ENCODE measurements at places on chromosomes 3 and 15.
A peak's percentile ranks its signal among the peaks of the same experiment; 100 is the strongest.

DNA sequence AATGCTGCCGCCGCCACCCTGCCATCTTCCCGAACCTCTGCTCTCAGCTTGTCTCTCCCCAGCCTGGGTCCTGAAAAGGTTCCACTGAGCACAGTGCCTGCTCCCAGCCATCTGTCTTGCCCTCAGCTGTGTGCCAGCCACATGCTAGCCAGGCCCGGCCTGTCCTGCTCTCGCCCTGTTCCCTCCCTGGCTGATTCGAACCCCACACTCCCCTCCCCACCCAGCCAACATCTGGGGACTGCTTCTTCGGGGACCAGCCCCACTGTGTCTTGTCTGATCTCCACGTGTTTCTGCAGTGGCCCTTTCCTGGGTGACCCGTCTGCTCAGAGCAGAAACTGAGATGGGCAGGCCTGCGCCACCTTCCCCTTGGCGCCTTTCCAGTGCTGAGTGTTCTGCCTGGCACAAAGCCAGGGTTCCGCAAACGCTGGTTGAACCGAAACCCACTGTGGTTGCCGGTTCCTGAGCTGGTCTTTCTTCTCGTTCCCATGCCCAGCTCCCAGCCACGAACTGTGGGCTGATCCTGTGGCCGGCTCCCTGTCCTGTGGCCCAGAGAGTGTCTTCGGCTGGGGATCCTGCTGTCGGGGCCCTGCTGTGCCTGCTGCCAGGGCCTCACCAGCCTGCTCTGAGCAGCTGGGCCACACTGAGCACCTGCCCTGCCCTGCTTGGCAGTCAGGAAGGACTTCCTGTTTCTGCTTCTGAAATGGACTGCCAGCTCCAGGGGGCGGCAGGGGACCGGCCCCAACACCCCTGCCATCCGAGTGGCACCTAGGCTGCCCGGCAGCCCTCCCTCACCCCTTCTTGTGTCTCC is 62.7 kb upstream of the KLF13 start:
- DNase-seq: peak; percentile 56

DNA sequence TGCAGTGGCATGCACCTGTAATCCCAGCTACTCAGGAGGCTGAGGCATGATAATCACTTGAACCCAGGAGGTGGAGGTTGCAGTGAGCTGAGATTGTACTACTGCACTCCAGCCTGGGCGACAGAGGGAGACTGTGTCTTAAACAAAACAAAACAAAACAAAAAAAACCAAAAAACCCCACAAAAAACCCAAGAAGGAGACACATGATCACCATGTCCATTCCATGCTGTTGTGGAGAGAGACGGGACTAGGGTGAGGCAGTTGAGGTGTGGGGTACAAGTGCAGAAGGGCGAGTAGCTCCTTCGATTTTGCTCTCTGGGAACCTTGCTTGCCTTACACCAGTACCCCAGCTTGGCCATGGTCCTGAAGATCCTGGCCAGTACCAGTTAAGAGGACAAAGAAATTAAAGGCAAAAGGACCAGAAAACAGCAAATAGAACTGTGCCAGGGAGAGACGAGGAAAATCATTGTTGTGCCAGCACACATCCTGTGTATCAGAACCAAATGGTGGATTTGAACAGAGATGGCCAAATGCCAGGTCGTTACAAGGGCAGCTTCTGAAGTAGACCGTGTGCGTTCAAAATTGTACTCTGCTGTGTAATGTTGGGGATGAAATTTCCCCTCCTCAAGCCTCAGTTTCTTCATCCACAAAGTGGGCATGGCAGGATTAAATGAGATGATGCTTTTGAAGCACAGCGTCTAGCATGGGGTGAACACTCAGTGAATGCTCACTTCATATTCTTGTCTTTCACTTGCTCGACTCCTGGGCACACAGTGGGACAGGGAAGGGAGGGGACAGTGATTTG is 42.9 kb upstream of the CTSH start:
- DNase-seq: no peak

GRCh38 chr15:98873441-98874218 is 134.0 kb downstream of the PGPEP1L start:
- DNase-seq: no peak

- no peak for DNase-seq
Measured at GRCh38 chr3:10515396-10515795, 10.0 kb upstream of the ATP2B2 start.

DNA sequence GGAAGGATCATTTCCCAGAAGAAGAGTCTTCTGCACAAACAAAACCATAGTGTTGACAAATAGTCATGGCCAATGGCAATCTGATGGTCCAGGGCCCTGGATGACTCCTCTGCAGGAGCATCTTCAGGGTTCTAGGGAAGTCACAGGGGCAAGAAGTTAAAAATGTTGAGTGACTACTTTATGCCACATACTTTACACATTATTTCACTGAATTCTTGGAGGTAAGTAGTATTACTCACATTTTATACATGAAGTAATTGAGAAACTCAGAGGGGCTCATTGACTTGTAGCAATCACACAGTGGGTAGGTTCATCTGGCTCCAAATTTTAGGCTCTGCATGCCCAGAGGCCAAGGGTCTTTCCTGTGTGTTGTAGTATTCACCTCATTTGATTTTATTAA is 430.2 kb upstream of the MCTP2 start:
- DNase-seq: no peak

DNA sequence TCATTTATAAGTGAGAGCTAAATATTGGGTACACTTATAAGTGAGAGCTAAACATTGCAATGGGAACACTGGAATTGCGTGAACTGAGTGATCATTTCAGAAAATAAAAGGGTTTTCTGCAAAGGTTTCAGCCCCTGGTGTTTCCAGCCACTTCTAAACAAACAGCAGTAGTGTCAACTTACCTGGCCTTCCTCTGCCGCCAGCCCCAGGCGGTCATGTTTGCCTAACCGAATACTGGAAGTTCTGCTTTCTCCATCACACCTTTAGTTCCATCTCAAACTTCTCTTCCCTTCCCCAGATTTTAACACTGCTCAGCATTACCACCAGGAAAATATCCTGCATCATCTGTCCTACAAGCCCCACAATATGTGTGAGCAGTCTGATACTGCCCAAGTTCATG is 58.6 kb downstream of the MRPL3 start:
- DNase-seq: no peak

GRCh38 chr3:13214847-13215472 is 141.7 kb upstream of the IQSEC1 start:
- no peak for DNase-seq

GRCh38 chr3:156867174-156867573 is 41.0 kb downstream of the LEKR1 start:
- no peak for DNase-seq

- no peak for DNase-seq
Measured at GRCh38 chr3:69462826-69463100, 76.9 kb upstream of the FRMD4B start.

DNA sequence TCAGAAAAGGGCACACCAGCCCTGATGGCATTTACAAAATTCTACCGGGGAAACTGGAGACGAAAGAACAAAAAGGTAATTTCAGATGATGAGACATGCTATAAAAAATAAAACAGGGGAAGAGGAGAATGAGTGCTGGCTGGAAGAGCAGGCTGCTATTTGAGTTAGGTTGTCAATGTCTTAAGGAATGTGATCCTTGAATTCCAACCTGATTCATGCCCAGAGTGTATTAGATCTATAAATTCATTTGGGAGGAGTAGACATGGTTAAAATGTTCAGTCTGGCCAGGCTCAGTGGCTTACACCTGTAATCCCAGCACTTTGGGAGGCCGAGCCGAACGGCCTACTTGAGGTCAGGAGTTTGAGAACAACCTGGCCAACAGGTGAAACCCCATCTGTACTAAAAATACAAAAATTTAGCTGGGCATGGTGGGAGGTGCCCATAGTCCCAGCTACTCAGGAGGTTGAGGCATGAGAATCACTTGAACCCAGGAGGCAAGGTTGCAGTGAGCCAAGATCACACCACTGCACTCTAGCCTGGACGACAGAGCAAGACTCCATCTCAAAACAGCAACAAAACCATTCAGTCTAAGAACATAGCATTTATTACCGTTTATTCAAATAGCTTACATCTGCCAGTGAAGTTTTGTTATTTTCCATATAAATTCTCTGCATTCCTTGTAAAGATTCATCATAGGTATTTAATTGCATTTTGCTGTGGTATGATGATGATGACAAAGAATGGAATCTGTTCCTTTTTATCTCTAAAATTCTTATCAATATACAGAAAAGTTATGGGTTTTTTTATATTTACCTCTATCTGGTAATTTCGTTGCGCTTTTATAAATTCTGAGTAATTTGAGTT is 126.7 kb upstream of the NR2E3 start:
- no peak for DNase-seq

DNA sequence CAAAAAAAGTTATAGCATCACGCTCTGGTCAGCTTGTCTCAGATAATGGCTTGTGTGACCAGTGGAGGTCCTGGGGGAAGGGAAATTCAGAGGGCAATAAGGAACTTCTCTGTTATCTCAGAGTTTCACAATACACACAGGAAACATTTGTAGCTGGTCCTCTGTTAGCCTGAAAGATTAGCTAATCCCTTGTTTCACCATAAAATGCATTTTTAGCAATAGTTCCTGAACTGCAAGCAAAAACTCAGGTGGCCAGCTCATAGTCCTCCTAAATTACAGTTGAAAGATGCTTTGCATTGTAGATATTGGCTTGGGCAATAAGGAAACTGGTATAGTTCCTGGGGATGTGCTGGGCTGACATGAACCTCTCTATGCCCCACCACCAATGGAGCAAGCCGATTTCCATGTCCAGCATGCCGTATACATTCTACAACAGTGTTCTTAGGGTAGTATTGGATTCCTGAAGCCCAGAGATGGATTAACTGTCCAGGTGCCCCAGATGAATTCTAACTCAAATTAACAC is 141.5 kb upstream of the TBL1XR1 start:
- DNase-seq: no peak

DNA sequence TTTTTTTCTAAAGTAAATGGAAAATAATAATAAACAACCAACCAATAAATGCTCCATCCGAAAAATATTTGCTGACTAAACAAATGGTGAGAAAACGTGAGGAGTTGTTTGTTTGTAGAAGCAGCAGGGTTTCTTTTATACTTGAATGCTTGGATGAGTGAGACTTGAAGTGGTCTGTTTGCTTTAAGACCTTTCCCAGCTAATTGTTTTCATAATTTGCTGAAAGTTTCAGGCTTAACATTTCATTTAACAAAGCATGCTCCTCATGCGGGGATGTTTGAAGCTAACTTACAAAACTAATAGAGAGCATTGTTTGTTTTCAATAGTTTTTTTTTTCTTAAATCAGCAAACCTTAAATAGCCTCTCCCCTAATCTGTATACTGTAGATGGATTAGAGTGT is 484.6 kb downstream of the ROBO2 start:
- DNase-seq: no peak

GRCh38 chr15:38532728-38533127 is 31.9 kb downstream of the RASGRP1 start:
- no peak for DNase-seq

GRCh38 chr3:9732080-9732739 is 675 bp downstream of the BRPF1 start:
- DNase-seq: peak; percentile 20

- no peak for DNase-seq
Measured at GRCh38 chr3:46356276-46356675, 2.4 kb downstream of the CCR2 start.

GRCh38 chr3:133884054-133884886 is 11.4 kb downstream of the RAB6B start:
- DNase-seq: no peak

GRCh38 chr3:186319945-186320344 is 42.1 kb downstream of the DGKG start:
- no peak for DNase-seq

DNA sequence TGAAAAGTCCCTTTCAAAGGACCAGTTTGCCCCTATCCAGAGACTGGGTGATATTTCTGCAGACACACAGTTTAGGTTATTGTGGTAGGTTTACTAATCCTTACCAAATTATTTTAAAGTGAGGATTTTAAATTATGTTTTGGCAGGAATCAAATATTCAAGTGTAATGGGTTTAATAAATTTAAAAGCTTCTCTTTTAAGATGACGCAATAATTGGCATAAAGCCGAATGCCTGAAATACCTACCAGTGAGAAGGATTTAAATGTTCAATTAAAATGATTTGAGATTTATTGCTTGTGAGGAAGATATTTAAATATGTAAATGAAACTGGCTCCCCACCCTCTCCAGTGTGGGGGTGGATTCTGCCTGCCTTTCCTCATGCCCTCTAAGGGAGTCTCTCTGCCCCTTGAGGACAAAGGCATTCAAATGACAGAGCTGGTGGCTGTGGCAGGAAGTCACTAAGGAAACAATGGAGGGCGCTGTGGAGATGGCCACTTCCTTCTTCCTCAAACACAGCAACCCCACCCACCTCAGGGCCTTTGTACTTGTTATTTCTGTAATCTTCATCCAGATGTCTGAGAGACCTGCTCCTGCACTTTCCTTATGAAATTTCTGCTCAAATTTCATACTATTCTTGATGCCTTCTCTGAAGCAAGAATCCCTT is 131.7 kb downstream of the TNIK start:
- peak; percentile 6 for DNase-seq

GRCh38 chr3:195054311-195054710 is 216.6 kb downstream of the XXYLT1 start:
- no peak for DNase-seq

GRCh38 chr15:100226107-100226506 is 115.7 kb downstream of the ADAMTS17 start:
- DNase-seq: no peak

DNA sequence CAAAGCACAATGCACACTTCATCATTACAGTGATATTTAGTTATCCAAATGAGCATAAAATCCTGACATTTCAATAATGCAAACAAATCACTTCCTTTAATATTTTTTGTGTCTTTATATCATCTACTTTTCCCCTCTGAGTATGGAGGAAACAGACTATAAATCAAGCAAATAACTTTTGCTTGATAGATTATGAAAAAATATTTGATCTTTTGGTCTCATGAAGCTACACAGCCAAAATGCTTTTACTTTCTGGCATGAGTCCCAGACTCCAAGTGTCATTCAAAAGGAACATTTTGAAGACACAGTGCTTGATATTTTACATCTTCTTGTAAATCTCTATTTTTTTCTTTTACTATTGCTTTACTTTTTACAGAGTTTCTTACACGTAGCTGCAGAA is 215.3 kb upstream of the ROBO1 start:
- DNase-seq: no peak

- no peak for DNase-seq
Measured at GRCh38 chr3:77795013-77795412, 755.1 kb downstream of the ROBO2 start.

DNA sequence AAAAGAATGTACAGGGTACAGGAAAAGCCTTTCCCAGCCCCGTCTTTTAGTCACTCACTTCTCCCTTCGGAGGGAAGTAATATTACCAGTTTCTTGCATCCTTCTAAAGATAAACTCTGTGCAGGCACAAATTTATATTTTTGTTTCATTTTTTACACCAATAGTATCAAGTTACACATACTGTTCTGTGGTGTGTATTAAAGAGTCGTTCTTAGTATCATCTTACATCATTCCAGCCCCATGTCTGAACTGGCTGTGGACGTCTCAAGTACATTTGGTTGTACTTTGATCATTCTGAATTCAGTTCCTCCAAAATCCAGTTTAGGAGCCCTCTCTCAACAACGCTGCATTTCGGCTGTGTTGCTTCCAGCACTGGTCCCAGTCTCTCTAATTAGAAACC is 68.7 kb downstream of the LMLN start:
- no peak for DNase-seq

GRCh38 chr15:95304947-95305400 is 1025.5 kb upstream of the NR2F2 start:
- no peak for DNase-seq
